Right forelimb (tissue), 1 donor: ENCODE measurements at places on chromosomes 5 and 9.

- DNase-seq, result no peak
Measured at GRCh38 chr5:60820593-60821487, 23.2 kb downstream of the ELOVL7 start.

DNA sequence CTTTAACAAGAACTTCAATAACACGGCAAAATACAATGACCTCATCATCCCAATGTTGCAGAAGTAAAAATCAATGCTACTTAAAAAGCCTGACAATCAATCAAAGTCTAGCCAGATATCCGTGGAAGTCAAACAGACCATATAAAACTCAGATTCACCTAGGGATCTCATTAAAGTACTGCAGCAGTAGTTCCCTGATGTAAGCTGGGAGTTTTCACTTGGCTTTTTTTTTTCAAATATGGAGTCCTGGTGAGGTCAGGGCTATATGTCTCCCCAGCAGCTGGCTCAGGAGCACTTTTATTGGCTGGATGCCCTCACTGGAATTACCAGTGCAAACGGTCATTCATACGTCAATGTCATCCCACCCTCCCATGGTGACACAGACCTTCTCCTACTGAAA lies 220.6 kb upstream of the SLC30A5 start:
- no peak for DNase-seq

DNA sequence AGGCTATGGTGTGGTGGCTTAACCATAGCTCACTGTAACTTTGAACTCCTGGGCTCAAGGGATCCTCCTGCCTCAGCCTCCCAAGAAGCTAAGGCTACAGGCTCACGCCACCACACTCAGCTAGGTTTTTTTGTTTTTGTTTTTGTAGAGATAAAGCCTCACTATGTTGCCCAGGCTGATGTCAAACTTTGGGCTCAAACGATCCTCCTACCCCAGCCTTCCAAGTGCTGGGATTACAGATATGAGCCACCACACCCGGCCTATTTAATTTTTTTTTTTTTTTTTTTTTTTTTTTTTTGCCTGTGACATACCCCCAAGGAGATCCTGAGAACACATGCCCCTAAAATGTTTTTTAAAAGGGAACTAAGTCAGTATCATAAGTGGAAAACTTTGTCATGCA lies 10.4 kb downstream of the FUBP3 start:
- DNase-seq, result no peak

- peak; percentile 57 for DNase-seq
Measured at GRCh38 chr9:130172858-130173665, 858 bp downstream of the NCS1 start.

GRCh38 chr9:37641331-37641730 lies 9.4 kb upstream of the FRMPD1 start:
- DNase-seq, result no peak

DNA sequence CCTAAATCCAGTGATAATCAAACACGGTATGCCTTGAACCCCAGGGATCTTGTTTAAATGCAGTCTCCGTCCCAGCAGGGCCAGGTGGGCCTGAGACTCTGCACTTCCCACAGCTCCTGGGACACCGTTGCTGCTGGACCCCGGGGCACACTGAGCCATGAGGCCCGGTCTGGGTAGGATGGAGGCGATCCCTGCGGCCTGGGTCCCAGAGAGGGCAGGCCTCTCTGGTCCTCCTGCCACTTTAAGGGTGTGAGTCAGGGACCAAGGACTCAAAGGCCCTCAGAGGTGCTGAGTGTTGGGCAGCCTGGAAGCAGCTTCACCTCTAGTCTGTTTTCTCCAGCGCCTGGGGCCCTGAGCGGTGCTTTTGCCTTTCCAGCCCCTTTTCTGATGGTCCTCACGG lies 34.1 kb upstream of the SLC9A3 start:
- DNase-seq, result no peak

GRCh38 chr5:23089286-23089685 lies 236.1 kb upstream of the CDH12 start:
- peak; percentile 46 for DNase-seq
